ENCODE measurements at places on chromosomes 2 and 18.
A peak's percentile ranks its signal among the peaks of the same experiment; 100 is the strongest.

DNA sequence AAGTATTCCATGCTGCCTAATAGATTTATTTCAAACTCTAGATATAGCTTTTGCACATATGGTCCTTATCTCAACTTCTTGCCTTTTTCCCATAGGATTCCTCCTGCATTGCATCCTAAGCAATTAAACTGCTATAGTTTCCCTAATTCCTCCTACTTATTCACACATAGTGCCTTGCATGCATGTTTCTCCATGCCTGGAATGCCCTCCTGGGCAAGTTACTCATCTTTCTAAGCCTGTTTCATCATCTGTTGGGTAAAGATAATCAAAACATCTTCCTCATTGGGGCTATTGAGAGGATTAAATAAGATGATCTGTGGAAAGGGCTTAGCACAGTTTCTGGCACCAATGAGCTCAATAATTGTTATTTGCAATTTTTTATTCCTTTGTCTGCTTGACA, 726.5 kb downstream of the SLC4A3 start:
- no peak for DNase-seq

- DNase-seq = no peak
Measured at GRCh38 chr2:188047735-188048134, 243.9 kb upstream of the GULP1 start.

DNA sequence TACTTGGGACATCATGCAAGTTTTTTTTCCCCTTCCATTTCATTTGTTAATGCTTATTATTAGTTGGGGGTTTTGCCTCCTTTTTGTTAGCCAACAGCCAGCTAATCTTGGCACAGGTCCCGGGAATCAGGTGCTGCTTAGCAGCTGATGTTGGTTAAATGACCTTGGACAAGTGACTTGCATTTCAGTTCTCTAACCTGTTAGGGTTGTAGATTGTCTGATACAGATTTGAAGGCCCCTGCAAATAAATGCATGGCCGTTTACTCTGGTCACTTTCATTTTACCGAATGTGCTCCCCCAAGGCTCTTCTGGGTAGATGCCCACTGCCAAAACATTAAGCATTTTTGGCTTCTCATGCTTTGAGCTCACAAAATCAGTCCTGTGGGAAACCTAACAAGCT, 120.9 kb downstream of the SPTBN1 start:
- DNase-seq = no peak

GRCh38 chr2:42809819-42810120, 17.4 kb upstream of the HAAO start:
- peak; percentile 48 for DNase-seq

DNA sequence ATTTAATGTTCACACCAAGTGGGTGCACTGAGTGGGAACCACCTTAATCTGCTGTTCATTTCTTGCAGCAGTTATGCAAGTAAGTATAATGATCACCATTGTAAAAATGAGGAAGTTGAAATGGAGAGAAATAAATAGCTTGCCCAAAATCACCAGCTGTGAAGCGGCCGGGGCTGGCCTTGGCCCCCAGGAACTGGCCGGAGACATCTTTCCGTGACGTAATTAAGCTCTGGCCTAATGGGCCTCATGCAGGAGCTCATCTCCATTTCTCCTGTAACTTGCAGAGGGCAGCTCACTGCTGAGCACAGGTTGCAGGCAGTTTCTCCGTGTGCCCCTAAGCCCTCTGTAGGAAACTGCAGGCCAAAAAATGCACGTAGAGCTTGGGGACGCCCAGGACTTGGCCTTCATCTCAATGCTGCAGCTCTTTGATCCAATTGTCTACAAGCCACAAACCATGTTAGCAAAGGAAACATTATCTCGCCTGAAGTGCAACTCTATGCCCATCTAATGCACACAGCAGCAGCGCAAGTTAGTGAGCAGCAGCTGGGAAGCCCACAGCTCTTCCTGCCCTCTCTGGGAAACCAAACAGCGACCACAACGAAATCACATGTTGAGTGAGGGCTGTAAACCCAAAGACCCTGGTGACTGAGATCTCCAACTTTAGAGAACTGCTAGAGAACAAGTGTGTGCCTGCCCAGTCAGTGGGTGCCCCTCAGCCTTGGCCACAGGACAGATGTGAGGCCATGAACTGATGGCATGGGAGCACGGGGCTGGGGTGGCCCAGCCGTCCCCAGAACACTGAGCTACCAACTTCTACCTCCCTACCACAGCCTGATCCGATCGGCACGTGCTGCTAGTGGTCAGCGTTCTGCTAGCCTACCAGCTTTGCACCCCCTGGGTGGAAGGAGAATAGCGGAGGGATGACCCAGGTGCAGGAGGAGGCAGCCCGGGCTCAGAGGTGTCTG, 28.8 kb downstream of the APCDD1 start:
- DNase-seq = no peak
